Hematopoietic multipotent progenitor cell treated with erythropoietin and hydrocortisone succinate and interleukin-3 and kit ligand, for 4 days (in vitro differentiated cells): ENCODE measurements at places on chromosomes 3 and 15.

- no peak for DNase-seq
Measured at GRCh38 chr15:71753346-71753745, 57.0 kb upstream of the NR2E3 start.

- no peak for DNase-seq
Measured at GRCh38 chr3:194327218-194328052, 23.7 kb downstream of the CPN2 start.

- no peak for DNase-seq
Measured at GRCh38 chr3:71662568-71662967, 62.6 kb downstream of the EIF4E3 start.

- peak; percentile 78 for DNase-seq
Measured at GRCh38 chr3:5194801-5195509, 7.4 kb downstream of the EDEM1 start.

GRCh38 chr15:85475711-85476110 is 95.3 kb downstream of the AKAP13 start:
- no peak for DNase-seq

- DNase-seq: peak; percentile 87
Measured at GRCh38 chr3:46378426-46378942, 7.7 kb downstream of the CCR5 start.

- DNase-seq: no peak
Measured at GRCh38 chr15:73715417-73715816, 31.2 kb downstream of the CD276 start.

- peak; percentile 91 for DNase-seq
Measured at GRCh38 chr3:32374788-32375595, 16.7 kb upstream of the CMTM7 start.

- no peak for DNase-seq
Measured at GRCh38 chr15:66651913-66652642, 50.0 kb upstream of the SMAD6 start.

DNA sequence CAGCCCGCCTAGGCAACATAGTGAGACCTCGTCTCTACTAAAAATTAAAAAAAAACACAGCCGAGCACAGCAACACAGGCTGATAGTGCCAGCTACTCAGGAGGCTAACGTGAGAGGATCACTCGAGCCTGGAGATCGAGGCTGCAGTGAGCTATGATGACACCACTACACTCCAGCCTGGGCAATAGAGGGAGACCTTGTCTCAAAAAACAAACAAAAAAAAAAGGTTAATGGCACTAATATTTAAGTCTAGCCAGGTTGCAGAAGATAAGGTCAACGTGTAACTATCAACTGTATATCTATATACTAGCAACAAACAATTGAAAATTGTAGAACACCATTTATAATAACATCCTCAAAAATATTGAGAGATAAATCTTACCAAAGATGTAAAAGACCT is 75.1 kb downstream of the MYO9A start:
- DNase-seq: no peak

GRCh38 chr15:70214276-70214675 is 116.6 kb upstream of the TLE3 start:
- peak; percentile 52 for DNase-seq

DNA sequence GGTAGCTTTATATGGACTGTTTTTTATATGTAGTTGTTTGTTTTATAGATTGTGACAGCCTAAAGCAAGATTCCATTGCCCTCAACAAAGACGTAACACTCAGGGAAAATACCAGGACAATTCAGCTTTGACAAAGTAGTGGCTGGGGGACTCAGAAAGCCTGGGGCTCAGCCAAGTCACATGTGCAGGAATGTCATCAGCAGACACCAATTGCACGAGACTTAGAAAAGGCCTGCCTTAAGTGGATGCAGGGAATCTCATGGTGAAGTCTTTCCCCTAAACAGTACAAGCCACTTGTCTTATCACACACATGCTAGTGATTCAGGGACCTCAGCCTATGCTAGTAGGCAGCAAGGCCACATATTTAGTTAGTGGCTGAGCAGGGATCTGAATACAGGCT is 381.8 kb upstream of the THBS1 start:
- DNase-seq: no peak

DNA sequence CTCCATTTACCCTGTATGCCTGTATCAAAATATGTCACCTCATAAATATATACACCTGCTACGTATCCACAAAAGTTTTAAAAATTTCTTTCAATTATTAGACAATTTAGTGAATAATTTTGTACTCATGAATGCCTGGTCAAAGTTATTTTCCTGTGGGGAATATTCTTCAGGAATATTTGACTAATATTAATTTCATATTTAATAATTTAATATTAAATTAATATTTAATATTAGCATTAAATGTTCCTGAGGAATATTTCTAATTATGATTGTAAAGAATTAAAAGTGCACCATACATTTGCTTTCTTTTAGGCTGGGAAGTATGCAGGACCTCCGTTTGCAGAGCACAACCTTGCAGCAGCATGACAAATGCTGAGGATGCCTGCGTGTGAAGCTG is 422.7 kb downstream of the C3orf38 start:
- no peak for DNase-seq

- peak; percentile 48 for DNase-seq
Measured at GRCh38 chr3:149621218-149622005, 36.4 kb downstream of the WWTR1 start.

DNA sequence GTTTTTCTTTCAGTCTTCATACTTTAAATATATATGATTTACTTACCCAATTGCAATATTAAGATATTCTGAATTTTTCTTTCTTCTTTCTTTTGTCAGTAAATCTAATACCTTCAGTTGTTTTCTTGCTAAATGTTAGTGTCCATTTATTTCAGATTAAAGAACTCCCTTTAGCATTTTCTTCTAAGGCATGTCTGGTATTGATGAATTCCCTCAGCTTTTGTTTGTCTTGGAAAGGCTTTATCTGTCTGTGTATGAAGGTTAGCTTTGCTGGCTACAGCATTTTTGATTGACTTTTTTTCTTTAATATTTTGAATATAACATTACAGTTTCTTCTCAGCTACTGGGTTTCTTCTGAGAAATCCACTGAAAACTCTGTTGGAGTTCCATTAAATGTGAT is 64.0 kb upstream of the PLSCR4 start:
- DNase-seq: no peak

- DNase-seq: no peak
Measured at GRCh38 chr15:73130830-73131229, 78.6 kb downstream of the NEO1 start.

DNA sequence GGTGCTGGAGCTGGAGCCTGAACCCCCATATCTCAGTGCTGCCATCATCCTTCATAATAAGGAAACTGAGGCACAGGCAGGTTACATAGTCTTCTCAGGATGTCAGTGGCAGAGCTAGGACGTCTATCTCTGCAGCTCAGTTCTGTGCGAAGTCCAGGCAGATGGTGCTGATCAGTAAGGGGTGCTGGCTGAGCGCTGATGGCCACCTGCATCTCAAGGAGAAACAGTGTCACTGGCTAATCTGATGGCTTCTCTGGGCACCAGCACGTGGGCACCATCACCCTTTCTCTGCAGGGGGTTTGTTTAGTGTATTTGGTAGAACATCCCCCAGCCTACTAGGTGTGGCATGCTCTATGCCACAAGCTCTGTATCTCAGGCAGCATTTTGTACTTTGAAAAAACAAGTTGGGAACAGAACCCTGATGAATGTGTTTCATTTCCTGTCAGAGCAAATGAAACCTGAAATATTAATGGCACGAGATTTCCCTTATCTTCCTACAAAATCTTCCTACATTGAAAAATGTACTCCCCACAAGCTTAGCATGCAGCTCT is 35.1 kb downstream of the APBA2 start:
- no peak for DNase-seq

- DNase-seq: no peak
Measured at GRCh38 chr15:93043621-93044300, 45.2 kb downstream of the RGMA start.

- DNase-seq: no peak
Measured at GRCh38 chr3:123447416-123447748, 1.5 kb downstream of the ADCY5 start.

- DNase-seq: no peak
Measured at GRCh38 chr3:143067201-143067600, 52.4 kb upstream of the CHST2 start.

DNA sequence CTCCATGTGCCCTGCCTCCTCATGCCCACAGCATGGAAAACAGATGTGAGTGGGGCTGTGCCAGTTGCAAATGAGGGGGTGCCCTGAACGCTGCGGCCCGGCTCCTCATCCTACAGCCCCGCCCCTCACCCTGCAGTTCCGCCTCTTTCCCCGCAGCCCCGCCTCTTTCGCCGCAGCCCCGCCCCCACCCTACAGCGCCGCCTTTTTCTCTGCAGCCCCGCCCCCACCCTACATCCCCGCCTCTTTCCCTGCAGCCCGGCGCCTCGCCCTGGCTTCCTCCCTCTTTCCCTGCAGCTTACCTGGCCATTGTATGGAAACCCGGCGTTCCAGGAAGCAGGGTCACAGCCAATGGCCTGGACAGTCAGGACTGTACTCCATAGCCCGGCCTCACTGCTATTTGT is 284.9 kb downstream of the TLE3 start:
- no peak for DNase-seq
